ENCODE measurements at places on chromosomes 5 and 9. TPM values are rescaled to one million over a fixed set of nuclear protein-coding genes. Genes with fewer than 3 reads are reported as not detected.

LCN2 gene
- total RNA-seq = not detected

SLCO6A1 gene
- not detected for total RNA-seq

DNA sequence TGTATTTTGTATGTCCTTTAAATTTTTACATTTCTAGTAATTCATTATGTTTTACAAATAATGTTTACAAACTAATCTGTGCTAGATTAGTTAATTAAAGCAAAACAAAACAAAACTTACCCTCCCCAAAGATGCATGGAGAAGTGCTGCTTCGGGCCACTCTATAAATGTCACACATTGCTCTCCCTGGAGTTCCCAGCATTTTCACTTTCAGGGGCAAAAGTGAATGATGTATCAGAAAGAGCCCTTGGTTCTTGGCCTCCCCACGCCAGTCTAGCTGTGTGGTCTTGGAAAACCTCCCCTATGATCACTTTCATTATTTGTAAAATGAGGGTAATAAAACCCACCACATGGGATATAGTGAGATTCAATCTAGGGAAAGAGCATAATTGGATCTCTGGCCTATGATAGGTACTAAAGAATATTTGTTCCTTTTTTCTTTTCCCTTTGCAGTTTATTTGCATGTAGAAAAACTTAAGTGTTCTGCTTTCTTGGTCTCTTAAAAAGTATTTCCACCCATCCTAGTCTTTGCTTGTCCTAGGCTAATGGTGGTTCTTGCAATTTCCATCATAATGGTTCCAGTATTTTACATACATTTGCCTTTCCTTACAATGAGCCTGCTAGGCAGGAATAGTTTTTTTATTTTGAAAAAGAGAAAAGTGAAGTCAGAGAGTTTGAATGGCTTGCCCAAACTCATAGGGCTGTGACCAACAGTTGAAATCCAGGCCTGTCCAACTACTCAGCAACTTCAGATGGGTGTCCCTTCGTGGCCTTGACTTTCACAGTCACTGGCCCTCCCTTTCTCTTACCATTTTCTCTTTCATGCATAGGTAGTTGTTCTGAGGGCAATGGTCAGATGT is 184.5 kb upstream of the KLF4 start:
- no peak for DNase-seq

GRCh38 chr5:6494939-6495338 is 46.3 kb downstream of the UBE2QL1 start:
- no peak for DNase-seq

DNA sequence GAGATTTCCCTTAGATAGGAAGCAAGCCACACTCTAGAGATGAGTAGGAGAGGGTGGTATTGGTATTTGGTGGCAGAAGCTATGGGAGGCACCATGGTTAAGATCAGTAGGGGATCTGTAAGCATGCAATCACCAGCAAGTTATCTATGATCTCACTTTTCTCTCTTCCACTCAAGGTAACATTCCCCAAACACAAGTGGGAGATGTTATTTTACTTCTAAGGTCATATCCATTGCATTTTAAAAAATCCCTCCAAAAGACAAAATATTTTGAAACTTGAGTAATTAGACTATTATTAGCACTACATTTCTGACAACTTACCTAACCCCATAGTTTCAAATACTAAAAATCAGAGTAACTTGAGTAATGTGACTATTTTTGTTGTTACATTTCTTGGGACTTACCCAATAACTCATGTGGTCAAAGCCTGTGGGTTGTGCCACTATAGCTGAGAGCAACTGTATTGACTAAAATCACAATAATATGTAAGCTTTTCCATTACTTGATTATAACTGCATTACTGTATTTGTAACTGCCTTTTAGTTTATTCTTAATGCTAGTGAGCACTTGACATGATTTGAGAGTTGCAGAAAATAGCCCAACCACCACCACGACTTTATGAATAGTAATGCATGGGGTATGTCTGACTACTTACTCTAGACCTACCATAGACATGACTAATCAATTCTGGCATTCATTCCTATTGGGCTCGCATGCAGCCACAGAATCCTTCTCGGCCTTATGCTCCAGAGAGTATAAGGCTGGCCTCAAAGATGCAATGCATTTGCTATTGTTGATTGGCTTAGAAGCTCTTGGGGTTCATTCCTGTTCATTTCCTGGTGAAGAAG is 264.7 kb downstream of the TRIM32 start:
- no peak for DNase-seq

DNA sequence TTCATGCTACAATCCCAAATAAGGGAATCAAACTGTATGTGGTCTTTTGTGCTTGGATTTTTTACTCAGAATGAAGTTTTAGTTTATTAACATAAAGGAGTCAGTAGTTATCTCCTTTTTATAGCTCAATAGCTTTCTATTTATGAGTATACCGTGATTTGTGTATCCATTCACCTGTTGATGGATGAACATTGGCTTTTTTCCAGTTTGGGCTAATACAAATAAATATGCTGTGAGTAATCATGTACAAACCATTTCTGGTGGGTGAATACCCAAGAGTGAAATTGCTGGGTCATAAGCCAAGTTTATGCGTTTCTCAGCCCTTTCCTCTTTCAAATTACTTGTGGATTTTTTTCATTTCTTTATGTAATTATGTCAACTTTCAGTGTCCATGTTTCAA is 395.3 kb downstream of the OSTF1 start:
- no peak for DNase-seq
